Activated CD8-positive, alpha-beta T cell treated with anti-CD3 and anti-CD28 coated beads, Interleukin-2, amount 10 ng/mL, durations not matched to agents 7 days and 5 days (primary cell): ENCODE measurements at places on chromosomes 1 and 21. TPM values are rescaled to one million over a fixed set of nuclear protein-coding genes. Genes with fewer than 3 reads are reported as not detected.

Gene MTARC2
- total RNA-seq, result not detected

Gene DENND2C
- total RNA-seq, result 0.40 TPM

Gene C4BPA
- total RNA-seq, result not detected

Gene CGN
- total RNA-seq, result 0.82 TPM

Gene GPR161
- not detected for total RNA-seq

Gene TRIM46
- 14.6 TPM for total RNA-seq

Gene FAM72B
- total RNA-seq, result 30.8 TPM

Gene MAP10
- total RNA-seq, result 3.1 TPM

Gene ADORA3
- not detected for total RNA-seq

Gene KCNQ4
- 0.73 TPM for total RNA-seq

Gene HES3
- not detected for total RNA-seq

Gene OXCT2
- total RNA-seq, result 0.32 TPM

Gene RAB7B
- not detected for total RNA-seq

Gene LRRN2
- not detected for total RNA-seq

Gene MROH9
- not detected for total RNA-seq

Gene UBE2U
- not detected for total RNA-seq

Gene MOV10
- total RNA-seq, result 120 TPM

Gene FTCD
- 0.37 TPM for total RNA-seq

Gene HPDL
- 16.8 TPM for total RNA-seq

Gene IL20
- not detected for total RNA-seq

Gene PTPRU
- total RNA-seq, result not detected

Gene NBPF6
- total RNA-seq, result not detected

Gene NKAIN1
- 0.63 TPM for total RNA-seq

Gene RSPH1
- not detected for total RNA-seq

Gene EXO1
- 48.2 TPM for total RNA-seq

Gene LCE2B
- total RNA-seq, result not detected

Gene FCRL1
- total RNA-seq, result not detected

Gene MORC3
- total RNA-seq, result 35.2 TPM

Gene LAMC2
- not detected for total RNA-seq

Gene LRRC41
- total RNA-seq, result 33.9 TPM

Gene GJB3
- total RNA-seq, result not detected

Gene DBT
- total RNA-seq, result 10.0 TPM

Gene GATAD2B
- total RNA-seq, result 71.7 TPM

Gene INAVA
- total RNA-seq, result 0.57 TPM

Gene OPTC
- total RNA-seq, result not detected

Gene TRIM45
- total RNA-seq, result 0.87 TPM

Gene XKR8
- total RNA-seq, result 8.0 TPM

Gene FALEC
- not detected for total RNA-seq

Gene ATP1A4
- total RNA-seq, result not detected

Gene LHX8
- total RNA-seq, result not detected

Gene CD84
- total RNA-seq, result 15.4 TPM

Gene KCNC4
- total RNA-seq, result 7.5 TPM

Gene ERICH3
- not detected for total RNA-seq

Gene RAB25
- total RNA-seq, result 0.50 TPM

Gene GBP7
- total RNA-seq, result 0.26 TPM

Gene TNFSF18
- not detected for total RNA-seq

Gene GNPAT
- 35.7 TPM for total RNA-seq

Gene CD1E
- total RNA-seq, result not detected

Gene RXRG
- not detected for total RNA-seq

Gene MYOCOS
- not detected for total RNA-seq

Gene CD5L
- total RNA-seq, result not detected

Gene AMY1C
- total RNA-seq, result not detected

Gene PLA2G5
- not detected for total RNA-seq
